Activated CD4-positive, alpha-beta T cell treated with anti-CD3 and anti-CD28 coated beads for 24 hours (primary cell): ENCODE measurements at places on chromosomes 5 and 9.

GRCh38 chr9:116303270-116303669, 149.7 kb downstream of the PAPPA start:
- DNase-seq = no peak

- no peak for DNase-seq
Measured at GRCh38 chr9:128193469-128194096, 2.2 kb upstream of the CIZ1 start.

DNA sequence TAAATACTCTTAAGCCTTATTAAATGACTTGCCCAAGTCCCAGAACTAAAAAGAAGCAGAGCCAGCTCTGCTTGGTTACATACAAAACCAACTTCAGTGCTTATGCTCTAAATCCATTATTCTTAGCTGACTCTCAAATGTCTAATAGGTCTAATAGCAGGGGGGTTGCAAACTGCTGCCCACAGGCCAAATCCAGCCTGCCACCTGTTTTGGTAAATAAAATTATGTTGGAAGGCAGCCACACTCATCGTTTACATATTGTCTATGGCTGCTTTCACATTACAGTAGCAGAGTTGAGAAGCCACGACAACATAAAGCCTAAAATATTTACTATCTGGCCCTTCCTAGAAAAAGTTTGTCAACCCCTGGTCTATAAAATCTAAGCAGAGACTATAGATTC, 69.0 kb downstream of the KLHL3 start:
- DNase-seq = no peak

DNA sequence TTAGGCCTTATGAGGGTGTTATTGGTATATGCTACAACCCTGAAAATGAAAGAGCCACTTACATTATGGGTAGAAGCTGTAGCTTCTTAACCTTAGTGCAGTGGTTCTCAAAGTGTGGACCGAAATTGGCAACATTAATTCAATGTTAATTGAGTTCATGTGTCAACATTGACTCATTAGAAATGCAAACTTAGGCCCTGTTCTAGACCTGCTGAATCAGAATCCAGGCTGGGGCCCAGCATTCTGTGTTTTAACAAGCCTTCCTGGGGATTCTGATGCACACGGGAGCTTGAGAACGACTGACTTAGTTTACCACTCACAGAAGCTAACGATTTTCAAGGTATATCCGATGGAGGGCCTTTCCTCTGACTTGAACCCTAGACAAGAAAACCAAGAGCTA, 7.3 kb downstream of the VLDLR start:
- no peak for DNase-seq

- no peak for DNase-seq
Measured at GRCh38 chr5:38319491-38319890, 61.1 kb downstream of the EGFLAM start.

DNA sequence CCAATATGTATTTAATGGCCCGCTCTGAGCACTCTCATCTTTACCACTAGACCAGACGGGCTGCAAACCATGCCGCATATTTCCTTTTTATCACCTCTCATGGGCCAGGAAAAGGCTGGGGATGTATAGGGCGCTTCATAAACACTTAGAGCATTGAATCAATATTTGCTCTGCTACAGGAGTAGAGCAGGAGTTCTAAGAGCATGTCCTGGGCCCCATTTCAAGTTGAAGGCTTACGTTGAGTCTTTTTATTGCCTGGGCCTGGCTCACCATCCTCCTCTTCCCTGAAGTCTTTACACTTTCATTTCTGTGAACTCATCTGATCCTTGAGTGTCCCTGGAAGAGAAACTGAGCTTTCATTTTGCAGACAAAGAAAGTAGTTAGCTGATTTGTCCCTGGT, 112.4 kb downstream of the FSTL4 start:
- DNase-seq = no peak

DNA sequence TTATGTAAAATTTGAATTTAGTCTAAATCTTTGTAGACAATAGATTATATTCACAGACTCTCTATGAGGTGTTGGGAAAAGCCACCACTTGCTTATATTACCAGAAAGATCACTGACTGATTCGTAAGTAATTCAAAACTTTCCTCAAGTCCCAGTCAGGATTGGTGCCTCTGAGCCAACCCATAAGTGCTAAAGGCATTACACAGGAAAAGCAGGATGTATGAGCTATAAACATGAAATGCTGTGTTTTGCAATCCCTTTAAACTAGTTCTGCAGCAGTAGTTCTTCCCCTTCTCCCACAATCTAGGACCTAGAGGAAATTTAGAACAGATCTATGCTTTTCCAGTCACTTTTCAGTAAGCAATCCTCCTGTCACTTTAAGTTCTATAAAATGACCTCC, 48.0 kb downstream of the SHLD3 start:
- DNase-seq = no peak
